HS-27A (cell line): ENCODE measurements at places on chromosomes 3 and 15.

DNA sequence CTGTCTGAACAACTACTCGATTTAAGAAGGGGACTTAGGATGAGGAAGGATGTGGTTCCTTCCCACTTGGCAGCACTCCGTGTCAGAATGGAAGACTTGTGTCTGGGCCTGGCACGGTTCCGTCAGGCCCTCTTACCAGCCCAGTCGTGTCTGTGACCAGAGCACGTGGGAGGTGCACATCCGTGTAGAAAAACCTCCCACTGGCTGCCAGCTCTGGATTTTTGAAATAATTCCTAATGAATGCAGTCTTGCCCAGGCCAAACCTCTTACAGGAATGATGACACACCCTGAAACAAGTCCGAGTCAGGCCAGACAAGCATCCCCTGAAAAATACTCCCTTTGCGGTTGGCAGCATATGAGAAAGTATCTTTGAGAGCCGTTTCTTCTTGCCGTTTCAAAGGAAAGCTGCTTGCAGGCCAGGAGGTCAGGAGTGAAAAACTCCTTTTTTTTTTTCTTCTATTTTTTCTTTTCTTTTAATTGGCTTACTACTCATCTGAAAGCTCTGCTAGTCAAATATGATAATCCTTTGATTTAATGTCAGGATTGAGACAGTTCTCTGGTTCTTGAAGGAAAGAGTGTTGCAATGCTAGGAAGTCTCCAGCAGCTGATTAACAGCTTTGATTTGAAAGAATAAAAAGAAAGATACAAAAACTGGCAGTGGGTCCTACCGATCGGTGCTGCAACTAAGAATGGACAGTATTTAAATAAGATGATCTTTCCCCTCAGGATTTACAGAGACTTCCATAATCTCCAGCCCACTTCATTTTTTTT is 19.8 kb downstream of the IL1RAP start:
- DNase-seq: peak; percentile 91

DNA sequence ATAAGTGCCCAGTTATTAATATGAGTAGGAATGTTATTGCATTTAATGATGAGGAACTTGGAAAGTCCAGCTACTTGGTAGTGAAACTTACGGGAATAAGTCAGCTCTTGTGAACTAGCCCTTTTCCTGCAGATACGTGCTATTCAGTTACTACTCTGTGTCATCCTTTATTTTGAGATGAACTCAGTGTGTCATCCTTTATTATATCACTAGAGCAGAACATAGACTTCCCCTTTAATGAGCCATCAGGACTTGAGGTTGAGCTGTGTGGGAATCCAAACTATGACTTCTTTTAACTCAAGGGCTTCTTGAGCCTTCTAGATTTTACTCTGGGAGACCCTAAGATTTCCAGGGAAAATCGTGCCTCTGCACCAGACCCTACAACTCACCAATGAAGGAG is 3.6 kb downstream of the ACTC1 start:
- DNase-seq: no peak

DNA sequence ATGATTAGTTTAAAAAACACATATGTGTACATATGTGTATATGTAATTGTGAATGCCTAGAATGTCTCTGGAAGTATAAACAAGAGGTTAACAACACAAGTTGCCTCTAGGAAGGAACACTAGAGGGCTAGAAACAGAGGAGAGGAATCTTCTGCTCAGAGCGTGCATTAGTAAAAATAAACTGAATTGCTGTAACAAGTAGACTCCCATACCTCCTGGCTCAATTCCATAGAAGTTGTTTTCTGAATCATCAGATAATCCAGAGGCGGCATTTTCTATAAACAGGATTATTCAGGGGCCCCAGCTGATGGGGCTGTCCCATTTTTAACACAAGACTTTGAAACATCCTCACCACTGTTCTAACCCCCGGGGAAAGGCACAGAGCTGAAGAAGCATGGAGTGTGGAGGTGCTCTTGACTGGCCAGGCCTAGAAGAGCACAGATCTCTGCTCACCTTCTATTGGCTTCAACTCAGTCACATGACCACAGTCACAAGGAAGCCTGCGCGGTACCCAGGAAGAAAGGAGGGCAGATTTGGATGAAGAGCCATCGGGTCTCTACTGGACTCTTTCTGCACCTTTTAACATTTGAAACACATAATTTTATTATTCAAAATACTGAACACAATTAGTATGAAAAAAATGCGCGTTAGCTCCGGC is 145.7 kb downstream of the TLE3 start:
- no peak for DNase-seq

GRCh38 chr3:128014548-128014947 is 37.7 kb upstream of the SEC61A1 start:
- no peak for DNase-seq

- DNase-seq: no peak
Observed at GRCh38 chr3:125239266-125239665, 26.7 kb upstream of the SLC12A8 start.

DNA sequence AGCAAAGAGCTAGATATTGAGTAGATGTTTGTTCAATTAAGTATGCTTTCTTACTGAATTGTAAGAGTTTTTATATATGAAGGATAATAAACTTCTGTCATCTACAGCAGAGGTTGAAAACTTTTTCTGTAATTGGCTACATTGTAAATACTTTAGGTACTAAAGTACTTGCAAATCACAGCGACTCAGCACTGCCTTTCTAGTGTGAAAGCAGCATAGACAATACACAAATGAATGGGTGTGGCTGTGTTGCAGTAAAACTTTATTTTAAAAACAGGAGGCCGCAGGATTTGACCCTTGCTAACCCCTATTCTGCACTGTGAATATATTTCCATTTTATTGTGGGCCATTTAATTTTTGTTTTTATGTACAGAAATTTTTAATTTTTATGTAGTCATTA is 104.3 kb upstream of the TMC3 start:
- no peak for DNase-seq

- no peak for DNase-seq
Observed at GRCh38 chr3:158279609-158280008, 169.7 kb downstream of the RSRC1 start.
